CD4-positive, CD25-positive, alpha-beta regulatory T cell (primary cell): ENCODE measurements at places on chromosomes 13 and 19. TPM values are rescaled to one million over a fixed set of nuclear protein-coding genes. Genes with fewer than 3 reads are reported as not detected.

DNA sequence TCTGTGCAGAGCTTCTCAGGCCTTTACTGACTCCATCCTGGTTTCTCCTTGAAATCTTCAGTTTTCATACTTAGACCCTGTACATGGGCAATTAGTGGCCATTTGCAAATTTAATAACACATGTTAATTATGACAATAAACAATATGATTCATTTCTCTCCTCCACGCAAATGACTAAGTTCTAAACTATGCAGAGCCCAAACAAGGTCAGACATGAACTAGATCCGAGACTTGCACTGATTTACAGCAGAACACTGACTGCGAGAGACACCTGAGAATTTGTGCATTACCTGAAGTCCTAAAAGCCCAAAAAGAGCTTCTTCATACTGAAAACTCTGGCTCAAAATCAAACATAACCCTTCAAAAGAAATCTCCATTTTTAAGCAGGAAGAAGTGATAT lies 521.8 kb downstream of the MYO16 start:
- no peak for DNase-seq

DNA sequence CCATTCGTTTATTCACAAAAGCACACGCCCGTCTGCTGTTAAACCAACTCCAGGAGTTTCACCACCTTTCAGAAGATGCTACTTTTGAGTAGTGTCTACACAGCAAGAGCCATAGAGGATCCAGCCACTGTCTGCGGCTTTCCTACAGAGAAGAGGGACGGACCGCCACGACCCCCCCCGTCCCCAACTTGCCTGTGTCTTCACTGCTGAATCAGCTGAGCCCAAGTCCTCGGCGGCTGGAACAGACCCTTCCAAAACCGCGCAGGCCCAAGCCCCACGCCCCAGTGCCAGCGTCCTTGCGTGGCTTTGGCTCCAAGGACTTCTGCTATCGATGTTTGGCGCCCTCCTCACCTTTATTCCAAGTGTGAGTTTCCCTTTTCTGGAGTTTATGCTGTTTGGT lies 65.1 kb downstream of the SPACA7 start:
- no peak for DNase-seq

GRCh38 chr13:39540929-39541605 lies 61.9 kb downstream of the LHFPL6 start:
- DNase-seq, result no peak

GRCh38 chr19:11264452-11265176 lies 2.3 kb upstream of the DOCK6 start:
- DNase-seq, result no peak

DNA sequence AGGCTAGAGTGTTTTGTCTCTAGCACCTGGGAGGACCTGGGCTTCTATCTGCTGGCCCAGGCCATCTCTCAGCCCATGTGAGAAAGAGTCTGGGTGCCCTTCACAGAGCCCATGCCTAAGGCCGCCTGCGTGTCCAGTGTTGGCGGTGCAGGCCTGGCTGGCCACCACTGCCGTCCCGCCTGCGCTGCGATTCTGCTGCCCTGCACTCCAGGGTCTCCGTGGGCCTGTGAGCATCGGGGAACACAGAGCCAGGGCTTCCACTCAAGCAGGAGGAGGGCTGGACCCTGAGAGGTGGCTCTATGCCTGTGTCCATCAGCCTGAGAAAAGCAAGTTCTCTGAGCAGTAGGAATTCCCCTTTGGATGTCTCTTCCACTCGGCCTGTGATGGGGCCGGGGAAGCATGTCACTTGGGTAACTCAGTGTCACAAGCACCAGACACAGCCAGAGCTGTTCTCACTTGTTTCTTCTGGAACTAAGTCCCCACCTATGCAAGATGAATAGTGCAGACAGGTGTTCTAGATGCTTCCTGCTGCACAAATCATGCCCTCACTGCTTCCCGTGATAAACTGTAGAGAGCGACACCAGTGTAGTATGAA lies 93.9 kb downstream of the RAB20 start:
- DNase-seq, result no peak

DNA sequence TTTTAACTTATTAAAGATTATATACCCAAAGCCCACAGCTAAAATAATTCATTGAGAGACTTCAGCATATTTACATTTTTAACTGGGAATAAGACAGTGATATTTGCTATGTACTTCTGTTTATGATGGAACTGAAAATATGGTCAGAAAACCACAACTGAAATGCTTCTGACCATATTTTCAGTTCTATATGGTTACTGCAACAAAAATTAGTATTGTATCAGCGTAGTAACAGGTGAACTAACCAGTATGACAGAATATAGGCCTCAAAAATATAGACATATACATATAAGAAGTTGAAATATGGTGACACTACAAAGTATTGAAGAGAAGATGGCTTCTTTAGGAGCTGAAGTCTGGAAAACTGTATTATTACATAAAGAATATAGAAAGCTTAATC lies 857.4 kb downstream of the OLFM4 start:
- DNase-seq, result no peak

- DNase-seq, result peak; percentile 77
These were observed at the start of gene BTBD2 for GRCh38 chr19:2015608-2015950. TSS of gene BTBD2 (minus strand) at chr19:2015714. CDS start at chr19:2015703, 11 bp downstream.

DNA sequence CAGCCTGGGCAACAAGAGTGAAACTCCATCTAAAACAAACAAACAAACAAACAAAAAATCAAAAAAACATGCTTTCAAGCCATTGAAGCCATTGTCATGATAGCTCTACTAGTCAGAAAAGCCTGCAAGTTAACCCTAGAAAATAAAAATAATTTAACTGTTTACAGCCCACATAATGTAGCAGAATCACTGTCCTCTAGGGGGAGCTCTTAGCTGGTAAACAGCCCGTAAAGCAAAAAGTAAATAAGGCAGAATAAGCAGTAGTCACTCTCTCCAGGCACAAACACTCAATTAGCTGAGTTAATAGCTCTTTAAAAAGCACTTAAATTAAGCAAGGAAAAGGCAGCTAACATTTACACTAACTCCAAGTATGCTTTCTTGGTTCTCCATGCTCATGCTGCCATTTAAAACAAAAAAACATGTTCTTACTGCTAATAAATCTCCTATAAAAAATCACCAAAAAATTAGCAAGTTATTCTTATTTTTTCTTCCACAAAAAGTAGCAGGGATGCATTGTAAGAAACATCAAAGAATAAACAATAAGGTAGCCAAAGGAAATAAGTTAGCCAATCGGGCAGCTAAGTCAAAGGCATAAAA lies 11.3 kb downstream of the LILRB4 start:
- no peak for DNase-seq

DNA sequence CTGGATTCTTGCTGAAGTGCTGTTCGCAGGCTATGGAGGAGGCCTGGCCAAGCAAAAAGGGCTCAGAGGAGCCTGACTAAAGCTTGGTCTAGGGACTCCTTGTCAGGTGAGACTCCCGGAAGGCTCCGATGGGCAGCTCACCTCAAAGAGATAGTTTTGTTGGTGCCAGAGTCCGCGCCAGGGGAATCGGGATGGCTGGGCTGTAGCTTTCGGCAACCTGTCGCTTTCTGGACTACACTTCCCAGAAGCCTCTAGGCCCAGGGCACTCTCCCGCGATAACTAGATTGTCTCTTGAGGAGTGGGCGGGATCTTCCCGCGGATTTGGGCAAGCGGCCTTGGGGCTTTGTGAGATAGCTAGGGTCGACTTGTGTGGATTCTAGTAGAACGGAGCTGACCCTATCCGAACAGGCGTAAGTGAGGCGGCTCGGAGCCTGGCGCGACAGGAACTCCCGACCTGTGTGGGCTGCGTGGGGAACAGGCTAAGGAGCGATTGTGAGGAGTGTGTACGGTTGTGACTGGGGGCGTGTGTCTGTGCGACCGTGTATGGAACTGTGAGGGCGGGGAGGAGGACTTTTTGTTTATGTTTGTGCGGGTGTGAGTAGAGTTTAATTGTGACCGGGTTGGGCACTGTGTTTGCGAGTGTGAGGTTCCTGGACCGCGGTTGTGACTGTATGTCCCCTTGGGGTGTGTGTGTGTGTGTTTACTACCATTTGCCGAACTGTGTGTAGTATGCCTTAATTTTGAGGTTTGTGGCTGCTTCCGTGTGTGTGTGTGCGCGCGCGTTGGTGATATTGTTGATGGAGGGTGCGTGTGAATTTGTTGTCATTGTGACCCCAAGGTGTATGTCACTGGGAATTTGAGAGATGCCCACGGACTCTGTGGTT lies at the start of gene ZNF345:
Gene ZNF345, plus strand, starts transcription at position 318 of the 884 bp plus-strand sequence. CDS start 25,955 bp downstream, outside the sequence.
- peak; percentile 80 for DNase-seq

GRCh38 chr19:31254611-31255010 lies 94.6 kb downstream of the TSHZ3 start:
- no peak for DNase-seq

DNA sequence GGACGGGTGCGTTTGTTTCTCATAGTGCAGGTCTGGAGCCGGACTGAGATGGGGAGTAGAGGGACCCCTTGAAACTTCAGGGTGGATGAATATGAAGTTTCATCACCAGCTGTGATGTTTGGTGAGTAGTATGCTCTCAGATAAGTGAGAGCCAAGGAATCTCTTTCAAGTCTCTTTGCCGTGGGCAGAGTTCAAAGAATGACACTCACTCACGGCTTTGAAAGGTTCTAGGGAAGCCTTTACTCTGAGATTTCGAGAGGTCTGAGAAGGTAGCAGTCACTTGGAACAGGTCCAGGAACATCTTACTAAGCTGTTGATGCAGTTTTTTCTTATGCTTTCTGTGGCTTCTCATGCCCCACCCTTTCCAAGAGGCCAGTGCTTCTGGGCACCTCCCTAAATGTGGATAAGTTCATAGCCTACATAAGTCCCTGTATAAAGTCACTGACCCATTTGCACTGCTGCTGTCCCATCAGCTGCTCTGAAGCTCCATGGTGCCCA lies at the start of gene IGFL2:
Gene IGFL2, plus strand, starts transcription at position 448 of the 498 bp plus-strand sequence. Its CDS starts 41 bp downstream, at position 489.
- no peak for DNase-seq

DNA sequence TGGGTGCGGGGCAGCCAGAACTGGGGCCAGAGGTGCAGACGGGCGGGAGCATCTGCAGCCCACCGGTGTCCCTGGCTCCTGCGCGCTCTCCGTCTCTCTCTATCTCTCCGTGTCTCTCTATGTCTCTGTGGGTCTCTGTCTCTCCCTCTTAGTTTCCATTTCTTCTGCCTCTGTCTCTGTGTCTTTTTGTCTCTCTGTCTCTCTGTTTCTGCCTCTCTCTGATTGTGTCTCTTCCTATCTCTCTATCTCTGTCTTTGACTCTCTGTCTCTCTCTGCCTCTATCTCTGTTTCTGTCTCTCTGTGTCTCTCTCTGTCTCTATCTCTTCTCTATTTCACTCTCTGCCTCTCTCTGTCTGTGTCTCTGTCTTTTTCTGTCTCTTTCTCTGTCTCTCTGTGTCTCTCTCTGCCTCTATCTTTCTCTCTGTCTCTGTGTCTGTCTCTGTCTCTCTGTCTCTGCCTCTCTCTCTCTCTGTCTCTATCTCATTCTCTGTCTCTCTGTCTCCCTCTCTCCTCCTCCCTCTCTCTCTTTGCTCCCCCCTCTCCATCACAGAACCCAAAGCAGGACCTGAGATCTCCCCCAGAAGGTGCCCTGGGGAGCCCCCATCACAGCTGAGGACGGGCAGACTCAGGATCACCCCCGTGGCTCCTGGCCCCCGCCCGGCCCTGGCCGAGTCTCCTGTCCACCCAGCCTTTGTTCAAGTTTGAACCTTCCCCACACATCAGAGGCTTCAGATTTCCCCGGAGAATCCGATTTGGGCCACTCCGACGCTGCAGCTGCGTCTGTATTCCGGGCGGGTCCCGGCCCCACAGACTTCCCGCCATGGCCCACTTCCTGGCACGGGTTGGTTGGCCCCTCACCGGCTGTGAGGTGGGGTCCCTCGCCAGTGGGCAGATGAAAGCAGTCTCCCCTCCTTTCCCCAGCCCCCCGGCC lies 48.6 kb upstream of the TCF3 start:
- DNase-seq, result no peak

GRCh38 chr19:36915992-36916830 lies at the start of the genes ZNF568 and ZNF829:
TSS of gene ZNF568 (plus strand) at chr19:36916332. CDS start at chr19:36922771, 6,439 bp downstream.
TSS of gene ZNF829 (minus strand) at chr19:36916291. CDS start at chr19:36915167, 1,124 bp downstream.
- DNase-seq, result peak; percentile 97

DNA sequence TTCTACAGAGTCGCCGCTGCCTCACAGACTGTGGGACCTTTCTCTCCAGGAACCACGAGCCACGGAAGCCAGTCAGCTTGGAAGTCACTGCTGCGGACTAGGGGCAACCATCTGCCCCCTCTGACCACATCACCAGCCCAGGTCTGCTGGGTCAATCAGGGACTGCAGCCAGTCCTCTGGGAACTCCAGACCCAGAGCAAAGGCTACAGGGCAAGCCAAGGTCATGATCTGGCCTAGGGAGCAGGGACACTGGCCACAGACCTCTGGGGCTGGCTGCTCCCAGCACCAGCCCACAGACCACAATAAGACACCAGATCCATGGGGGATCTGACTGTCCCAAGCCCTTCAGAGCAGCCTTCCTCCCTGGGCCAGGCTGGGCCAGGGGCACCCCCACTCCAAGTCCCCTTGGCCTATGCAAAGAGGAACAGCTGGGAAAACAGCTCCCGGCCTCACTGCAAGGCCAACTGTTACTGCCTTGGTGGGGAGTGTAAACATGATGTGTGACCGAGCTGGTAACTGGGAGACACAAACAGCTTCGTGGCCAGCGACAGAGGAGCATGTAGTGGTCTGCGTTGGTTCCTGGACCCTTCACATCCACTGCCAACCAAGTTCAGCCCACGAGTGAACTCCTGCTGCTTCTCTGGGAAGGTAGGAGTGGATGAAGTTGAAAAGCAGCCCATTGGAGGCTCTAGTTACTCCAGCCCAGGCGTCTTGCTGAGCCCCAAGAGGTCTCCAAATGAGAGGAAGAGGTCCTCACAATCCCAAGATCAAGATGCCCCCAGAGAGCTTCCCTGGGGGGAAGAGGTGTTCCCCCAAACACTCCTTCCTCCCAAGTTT lies 1.5 kb downstream of the AKT2 start:
- DNase-seq, result no peak

DNA sequence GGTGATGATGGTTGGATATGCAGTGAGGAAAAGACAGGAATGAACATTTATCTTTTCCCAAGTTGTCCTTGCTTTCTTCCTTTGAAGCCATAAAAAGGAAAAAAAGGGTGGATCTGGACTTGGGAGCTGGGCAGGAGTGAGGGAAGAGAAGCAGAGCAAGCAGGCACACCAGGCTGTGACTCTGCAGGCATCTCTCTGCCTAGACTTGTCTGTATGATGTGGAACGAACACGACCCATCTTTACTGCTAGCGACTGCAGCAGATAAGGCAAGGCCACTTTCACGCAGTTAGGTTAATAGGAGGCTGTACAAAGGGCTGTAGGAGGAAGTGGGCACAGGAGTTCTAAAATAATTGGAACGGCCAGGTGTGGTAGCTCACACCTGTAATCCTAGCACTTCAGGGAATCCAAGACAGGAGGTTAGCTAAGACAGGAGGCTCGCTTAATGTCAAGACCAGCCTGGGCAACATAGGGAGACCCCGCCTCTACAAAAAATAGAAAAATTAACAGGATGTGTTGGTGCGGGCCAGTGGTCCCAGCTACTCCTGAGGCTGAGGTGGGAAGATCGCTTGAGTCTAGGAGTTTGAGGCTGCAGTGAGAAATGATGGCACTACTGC lies 961 bp upstream of the URI1 start:
- no peak for DNase-seq

- no peak for DNase-seq
These were observed 15.1 kb downstream of the NALCN start for GRCh38 chr13:101401196-101401595.

GRCh38 chr19:44807652-44808462 lies 1.0 kb upstream of the BCAM start:
- DNase-seq, result no peak

EDDM13 gene
- not detected for total RNA-seq

CPAMD8 gene
- 2.3 TPM for total RNA-seq

PRR22 gene
- 3.5 TPM for total RNA-seq

ZNF83 gene
- total RNA-seq, result 63.7 TPM

UBE2S gene
- 92.9 TPM for total RNA-seq

CEACAM4 gene
- 16.1 TPM for total RNA-seq

MRPL4 gene
- 37.0 TPM for total RNA-seq

ZNF470 gene
- total RNA-seq, result 0.84 TPM

RDH8 gene
- total RNA-seq, result not detected

DKKL1 gene
- not detected for total RNA-seq

ZNF729 gene
- not detected for total RNA-seq

ZNF723 gene
- not detected for total RNA-seq
